Amniotic stem cell (primary cell): ENCODE measurements at places on chromosomes 12 and 14.

GRCh38 chr12:55716582-55716957, 724 bp downstream of the BLOC1S1 start:
- no peak for DNase-seq

DNA sequence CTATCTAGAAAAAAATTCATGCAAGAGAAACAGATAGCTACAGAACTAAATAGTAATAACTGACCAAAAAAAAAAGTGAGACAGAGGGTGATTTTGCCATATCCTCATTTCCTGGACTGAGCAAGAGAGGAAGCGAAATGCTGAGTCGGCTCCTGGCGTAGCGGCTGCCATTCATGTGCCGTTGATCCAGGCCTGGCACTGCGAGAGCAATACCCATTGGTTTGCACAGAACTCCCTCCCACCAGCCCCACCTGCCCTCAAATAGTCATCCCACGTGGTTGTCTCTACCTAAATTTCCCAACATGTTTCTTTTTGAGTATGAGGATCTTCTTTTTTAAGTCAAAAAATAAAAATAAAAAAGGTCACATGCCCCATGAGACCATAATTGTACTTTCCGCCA, 9.4 kb upstream of the WNT5B start:
- no peak for DNase-seq

- no peak for DNase-seq
These were observed 94.8 kb downstream of the SLC24A4 start for GRCh38 chr14:92417759-92418158.

- no peak for DNase-seq
These were observed 811 bp upstream of the INF2 start for GRCh38 chr14:104688505-104689108.

DNA sequence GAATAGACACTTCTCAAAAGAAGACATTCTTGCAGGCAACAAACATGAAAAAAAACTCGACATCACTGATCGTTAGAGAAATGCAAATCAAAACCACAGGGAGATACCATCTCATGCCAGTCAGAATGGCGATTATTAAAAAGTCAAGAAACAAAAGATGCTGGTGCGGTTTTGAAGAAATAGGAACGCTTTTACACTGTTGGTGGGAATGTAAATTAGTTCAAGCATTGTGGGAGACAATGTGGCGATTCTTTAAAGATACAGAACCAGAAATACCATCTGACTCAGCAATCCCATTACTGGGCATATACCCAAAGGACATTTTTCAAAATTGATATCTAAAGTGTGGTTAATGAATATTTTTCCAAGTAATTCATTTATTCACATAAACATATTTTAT, 39.6 kb upstream of the LIN7A start:
- DNase-seq = no peak

- no peak for DNase-seq
These were observed 6.6 kb downstream of the CLEC1B start for GRCh38 chr12:9992296-9992695.

GRCh38 chr14:39138440-39138839, 24.3 kb downstream of the GEMIN2 start:
- DNase-seq = no peak

- peak; percentile 60 for DNase-seq
These were observed 589.0 kb downstream of the C12orf50 start for GRCh38 chr12:87439990-87440827.

DNA sequence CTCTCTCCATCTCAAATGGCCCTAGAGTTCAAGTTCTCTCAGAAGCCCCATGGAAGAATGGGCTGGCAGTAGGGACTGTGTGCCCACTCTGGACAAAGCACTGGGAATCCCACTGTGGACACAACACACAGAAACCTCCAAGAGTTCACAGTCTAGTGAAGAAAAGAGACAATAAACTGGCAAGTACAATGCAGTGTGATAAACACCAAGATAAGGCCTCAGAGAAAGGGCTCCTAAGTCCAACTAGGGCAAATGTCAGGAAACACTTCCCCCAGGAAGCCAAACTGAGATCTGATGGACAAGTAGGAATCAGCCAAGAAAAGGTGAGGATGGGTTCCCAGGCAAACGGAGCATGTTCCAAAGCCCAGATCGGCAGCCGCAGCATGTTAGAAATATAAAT, 5.4 kb downstream of the VSIG10 start:
- no peak for DNase-seq

DNA sequence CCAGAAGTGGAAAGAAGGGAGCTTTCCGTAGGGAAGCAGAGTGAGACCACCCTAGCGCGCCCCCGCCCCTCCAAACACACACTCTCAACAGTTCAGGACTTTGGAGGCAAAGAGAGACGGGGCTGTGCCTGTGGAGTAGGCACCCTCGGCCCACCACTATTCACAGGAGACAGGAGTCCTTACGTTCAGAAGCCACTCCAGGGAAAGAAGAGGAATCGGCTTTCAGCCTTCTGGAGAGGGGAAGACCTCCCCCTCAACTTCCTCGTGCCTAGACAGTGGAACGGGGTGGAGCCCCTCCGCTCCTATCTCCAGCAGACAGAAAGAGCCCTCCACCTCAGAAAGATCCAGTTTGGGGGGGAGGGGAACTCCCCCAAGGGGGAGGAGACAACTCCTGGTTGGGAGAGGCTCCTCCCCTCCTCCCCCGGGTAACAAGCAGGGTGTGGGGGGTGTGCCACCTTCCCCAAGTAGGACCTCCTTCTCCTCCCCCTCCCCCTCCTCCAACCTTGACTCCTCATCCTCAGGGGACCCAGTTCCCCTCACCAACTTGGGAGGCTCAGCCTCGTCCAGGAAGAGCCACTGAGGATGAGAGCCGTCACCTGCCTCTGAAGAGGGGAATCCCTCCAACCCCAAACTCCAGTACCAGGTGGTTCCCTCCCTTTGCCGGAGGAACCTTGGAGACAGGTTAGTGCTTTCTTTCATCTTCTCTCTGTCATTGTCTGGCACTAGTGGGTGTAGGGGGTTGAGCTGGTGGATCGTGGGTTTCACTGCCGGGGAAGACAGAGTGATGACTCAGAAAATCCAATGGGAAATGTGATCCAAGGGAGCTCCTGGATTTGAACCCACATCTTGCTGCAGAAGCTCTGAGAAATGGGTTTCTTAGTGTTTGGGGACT, 883 bp downstream of the FOXJ2 start:
- DNase-seq = no peak

DNA sequence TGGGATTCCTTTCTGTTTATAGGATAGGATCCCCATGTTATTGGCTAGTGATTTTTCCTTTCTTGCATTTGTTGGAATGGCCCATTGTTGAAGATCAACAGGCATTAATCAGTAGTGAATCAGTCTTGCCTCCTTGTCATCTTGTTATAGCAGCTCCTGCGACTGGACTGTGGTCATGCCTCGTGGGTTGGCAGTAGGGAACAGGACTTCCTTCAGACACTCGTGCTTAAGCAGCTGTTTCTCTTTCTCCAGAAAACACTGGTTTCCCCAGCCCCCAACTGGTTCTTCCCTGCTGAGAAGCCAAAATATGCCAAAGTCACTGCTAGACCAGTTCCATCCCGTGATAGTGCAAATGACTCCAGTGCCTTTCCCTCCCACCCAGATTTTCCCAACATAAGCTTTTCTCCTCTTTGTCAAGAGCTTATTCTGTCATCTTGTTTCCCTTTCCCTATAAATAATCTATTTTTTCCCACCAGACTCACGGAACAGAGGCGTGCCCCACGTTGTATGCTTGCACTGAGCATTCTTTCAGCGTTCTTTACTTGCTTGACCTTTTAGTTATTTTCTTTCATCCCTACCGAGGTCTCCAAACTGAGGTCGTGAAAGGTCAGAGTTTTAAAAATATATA, 83.5 kb downstream of the SAMD4A start:
- DNase-seq = no peak

- DNase-seq = no peak
These were observed 292.1 kb upstream of the CLEC14A start for GRCh38 chr14:38547961-38548490.

GRCh38 chr12:56541631-56542030, 20.0 kb downstream of the RBMS2 start:
- DNase-seq = no peak

DNA sequence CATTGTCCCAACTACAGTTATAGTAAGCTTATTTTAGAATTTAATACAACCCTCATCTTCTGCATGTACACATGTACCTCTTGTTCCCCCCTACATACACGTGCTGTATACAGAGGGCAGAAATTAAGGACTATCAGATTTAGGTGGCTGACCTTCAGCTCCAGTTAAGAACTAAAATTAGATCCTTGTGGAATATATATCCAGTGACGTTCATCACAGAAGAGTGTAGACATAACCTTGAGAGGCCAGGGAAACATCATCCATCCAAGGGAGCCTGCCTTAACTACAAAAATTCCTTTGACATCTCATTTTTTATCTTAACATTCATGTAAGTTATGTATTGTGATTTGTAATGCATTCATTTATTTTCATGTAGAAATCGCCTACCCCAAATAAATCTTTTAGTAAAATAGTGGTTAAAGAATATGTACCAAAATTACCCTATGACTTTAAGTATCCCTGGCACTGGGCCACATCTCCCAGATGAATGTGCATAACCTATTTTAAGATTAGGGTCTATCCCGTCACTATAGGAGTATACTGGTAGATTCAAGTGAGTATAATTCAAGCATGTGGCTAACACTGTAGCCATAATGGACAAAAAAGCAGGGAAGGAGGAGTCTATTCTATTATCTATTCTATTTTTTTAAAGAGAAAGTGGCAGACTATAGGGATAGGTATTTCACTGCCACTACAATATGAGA, 27.5 kb downstream of the RIC8B start:
- no peak for DNase-seq
